ENCODE measurements at places on chromosomes 3 and 15.

DNA sequence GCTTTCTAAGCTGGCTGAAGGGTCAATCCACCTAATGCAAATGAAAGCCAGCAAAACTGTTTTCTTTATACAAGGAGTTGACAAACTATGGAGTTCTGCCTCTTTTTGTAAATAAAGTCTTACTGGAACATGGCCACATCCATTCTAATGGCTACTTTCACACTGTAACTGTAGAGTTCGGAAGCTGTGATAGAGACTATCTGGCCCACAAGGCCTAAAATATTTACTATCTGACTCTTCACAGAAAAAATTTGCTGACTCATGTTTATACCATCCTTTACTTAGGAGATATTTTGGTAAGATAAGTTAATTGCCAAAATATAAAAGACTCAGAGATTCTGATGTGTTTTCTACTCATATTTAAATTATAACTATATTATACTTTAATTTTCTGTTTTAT is 93.7 kb upstream of the GK5 start:
- no peak for DNase-seq

GRCh38 chr3:61354604-61355003 is 103.4 kb upstream of the FHIT start:
- DNase-seq = no peak

- DNase-seq = no peak
Measured at GRCh38 chr15:72156928-72157327, 38.7 kb downstream of the SENP8 start.

DNA sequence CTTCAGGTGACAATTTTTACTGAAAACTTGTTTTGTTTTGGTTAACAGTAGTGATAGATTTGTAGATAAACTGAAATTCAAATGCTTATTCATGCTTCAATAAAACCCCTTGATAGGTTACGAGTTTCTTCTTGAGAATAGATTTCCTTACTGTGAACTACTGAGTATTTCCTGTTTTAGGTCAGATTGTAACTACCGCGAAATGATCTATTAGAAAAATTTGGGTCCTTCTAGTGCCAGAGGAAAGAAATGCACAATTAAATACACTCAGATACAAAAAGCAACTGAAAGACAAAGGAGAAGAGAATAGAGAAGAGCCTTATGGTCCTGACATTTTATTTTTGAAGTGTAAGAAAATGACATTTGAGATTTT is 251.7 kb upstream of the TBL1XR1 start:
- DNase-seq = no peak

DNA sequence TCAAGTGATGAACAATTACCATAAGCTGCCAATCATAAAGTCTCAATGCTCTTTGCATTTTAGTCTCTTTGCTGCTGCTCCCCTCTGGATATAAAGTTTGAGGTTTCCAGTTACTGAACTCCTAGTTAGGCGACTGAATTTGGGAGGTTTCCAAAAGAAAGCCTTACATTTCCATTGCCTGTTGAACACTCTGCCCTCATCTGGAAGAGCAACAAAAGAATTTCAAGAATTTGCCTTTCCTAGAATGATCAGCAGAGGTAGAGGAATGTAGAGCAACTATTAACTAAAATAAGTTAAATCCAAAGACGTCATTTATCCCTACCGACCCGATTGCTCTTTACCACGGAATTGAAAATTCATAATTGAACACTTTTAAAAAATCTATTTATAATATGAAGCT is 53.4 kb upstream of the PRICKLE2 start:
- DNase-seq = no peak

GRCh38 chr3:21893242-21893641 is 142.2 kb upstream of the ZNF385D start:
- no peak for DNase-seq

DNA sequence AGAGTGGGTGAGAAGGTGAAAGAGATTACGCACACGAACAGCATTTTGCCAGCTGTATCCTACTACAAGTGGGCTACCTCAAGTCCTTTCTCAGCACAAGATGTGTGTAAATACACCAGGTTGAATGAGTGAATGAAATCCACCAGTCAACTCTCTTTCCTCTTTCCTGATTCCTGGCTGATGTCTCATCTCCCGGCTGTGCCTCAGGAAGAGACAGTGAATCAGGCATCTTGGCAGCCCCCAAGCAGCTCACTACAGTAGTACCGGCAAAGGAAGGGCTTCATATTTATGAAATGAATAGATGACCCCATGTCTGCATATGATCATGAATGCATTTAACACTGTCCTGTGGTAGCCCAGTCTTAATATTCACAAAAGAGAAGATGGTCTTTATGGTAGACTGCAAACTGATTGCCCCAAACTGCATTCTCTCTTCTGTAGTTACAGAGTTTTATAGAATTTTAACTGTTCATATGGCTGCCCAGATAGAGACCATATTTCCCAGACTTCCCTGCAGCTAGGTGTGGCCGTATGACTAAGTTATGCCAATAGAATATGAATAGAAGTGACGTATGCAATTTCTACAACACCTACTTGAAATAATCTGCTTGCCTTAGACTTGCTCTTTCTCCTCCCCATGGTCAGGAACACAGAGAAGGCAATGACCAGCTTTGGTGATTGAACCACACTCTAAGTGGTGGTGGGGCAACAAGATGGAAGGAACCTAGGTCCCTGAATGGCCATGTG is 22.7 kb downstream of the MGLL start:
- no peak for DNase-seq

- DNase-seq = no peak
Measured at GRCh38 chr3:58073301-58074108, 65.3 kb downstream of the FLNB start.

GRCh38 chr3:123997543-123997942 is 5.6 kb upstream of the ROPN1 start:
- DNase-seq = no peak

GRCh38 chr3:169146866-169147237 is 516.7 kb downstream of the MECOM start:
- no peak for DNase-seq

DNA sequence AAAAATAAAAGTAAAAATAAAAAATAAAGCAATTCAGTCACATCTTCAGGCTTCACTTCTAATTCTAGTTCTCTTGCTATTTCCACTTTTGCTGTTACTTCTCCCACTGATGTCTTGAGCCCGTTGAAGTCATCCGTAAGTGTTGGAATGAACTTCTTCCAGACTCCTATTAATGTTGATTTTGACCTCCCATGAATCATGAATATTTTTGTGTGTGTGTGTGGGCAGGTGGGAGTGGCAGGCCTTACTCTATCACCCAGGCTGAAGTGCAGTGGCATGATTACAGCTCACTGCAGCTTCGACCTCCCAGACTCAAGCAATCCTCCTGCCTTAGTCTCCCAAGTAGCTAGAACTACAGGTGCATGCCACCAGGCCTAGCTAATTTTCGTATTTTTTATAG is 10.7 kb downstream of the USP4 start:
- no peak for DNase-seq

DNA sequence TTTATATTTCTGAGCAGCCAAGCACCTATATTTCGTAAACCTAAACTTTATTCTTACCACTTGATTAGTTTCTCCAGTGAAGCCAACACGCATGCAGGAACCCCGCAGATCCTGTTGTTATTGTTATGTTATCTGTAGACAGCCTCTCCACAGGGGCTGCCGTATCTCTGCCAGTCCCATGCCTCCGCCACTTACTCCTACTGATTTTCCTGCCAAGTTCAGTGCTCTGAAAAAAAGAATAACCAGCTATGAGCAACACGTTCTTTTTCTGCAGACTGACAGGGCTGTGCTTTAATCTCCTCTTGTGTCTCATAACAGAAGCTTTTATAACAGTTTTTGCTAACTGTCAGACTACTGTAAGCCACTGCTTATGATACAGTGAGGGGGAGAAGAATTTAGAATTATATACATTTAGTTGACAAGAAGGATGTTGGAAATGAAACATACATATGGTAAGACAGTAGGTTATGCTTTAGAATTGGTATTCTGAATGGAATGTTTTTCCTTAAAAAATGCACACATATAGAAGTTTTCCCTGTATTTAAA is 347.4 kb downstream of the SI start:
- no peak for DNase-seq

DNA sequence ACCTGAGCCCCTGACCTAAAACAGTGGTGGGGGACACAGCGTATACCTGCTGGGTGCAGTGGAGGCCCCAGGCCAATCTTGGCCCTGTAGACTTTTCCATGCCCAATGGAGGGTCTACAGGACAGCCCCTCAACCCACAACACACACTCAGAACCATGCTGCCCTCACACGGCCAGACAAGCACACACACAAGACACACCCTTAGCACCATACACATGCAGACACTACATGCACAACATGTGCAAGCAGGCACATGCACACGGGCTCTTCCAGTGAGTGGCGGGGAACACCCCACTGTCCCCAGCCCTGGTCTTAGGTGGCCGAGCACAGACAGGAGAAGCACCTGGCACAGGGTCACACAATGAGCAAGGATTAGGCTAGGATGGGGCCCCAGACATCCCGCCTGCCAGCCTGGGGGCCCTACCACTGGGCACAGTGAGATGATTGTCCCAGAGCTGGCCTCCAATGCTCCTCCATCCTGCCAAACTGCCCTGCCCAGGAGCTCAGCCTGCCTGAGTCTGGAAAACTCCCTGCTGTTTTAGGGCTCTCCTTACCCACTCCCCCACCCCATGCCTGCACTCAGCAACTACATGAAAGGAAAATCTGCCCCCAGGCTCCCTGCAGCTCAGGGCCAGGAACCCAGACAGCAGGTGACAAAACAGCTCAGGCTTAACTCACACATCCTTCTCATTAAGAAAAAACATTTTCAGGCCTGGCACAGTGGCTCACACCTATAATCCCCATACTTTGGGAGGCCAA is 15.8 kb downstream of the IQSEC1 start:
- no peak for DNase-seq

DNA sequence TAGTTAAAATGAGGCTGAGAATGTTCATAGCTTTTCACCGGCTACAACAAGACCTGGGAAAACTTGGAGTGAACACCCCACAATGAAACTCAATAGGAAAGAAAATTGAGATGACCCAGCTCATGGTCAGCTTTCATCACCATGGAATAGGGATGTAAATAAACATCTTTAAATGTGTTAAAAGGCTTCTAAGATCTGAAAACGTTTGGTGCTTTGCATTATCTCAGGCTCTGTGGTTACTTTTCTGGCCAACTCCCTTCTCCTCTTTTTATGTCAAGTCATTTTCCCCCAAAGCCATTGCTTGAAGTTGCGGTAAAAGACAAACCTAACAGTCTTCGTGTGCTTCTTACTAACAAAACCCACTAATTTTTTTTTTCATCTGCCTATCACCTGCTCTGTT is 195.8 kb downstream of the MECOM start:
- DNase-seq = no peak

DNA sequence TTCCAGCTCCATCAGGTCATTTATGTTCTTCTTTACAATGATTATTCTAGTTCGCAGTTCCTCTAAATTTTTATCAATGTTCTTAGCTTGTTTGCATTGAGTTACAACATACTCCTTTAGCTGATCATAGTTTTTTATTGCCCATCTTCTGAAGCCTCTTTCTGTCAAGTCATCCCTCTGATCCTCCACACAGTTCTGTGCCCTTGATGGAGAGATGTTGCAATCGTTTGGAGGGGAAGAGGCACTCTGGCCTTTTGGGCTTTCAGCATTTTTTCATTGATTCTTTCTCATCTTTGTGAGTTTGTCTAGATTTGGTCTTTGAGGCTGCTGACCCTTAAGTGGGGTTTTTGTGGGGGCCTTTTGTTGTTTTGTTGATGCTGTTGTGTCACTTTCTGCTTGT is 234.6 kb upstream of the CBLB start:
- no peak for DNase-seq

DNA sequence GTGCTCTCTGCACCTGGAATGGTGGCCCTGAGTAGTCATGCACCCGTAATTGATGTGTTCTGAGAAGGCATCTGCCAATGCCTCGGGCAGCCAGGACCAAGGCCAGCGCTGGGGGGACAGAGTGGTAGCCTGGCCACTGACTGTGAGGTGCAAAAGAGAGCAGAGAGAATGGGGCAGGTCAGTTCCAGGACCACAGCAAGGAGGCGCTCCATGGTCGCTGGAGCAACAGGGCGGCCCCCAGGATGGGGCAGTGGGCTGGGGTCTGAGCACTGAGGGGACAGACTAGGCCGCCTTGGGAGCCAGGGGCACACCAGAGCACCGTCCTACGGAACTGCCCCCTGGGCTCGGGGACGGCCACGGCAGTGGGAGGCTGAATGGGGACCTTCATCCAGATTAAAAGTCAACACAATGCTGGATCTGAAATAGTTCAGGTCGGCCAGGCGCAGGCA is 48.3 kb upstream of the IQSEC1 start:
- DNase-seq = no peak

DNA sequence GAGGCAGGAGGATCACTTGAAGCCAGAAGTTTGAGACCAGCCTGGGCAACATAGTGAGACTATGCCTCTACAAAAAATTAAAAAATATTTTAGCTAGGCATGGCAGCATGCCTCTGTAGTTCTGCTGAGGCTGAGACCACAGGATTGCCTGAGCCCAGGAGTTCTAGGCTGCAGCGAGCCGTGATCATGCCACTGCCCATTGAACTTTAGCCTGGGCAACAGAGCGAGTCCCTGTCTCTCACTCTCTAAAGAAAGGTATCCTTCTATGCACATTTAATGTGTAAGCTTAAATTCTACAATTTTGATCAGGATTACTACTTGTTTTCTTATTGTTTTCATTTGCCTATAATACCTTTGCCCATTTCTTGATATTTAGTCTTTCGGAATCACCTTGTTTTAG is 26.8 kb downstream of the GALK2 start:
- DNase-seq = no peak

DNA sequence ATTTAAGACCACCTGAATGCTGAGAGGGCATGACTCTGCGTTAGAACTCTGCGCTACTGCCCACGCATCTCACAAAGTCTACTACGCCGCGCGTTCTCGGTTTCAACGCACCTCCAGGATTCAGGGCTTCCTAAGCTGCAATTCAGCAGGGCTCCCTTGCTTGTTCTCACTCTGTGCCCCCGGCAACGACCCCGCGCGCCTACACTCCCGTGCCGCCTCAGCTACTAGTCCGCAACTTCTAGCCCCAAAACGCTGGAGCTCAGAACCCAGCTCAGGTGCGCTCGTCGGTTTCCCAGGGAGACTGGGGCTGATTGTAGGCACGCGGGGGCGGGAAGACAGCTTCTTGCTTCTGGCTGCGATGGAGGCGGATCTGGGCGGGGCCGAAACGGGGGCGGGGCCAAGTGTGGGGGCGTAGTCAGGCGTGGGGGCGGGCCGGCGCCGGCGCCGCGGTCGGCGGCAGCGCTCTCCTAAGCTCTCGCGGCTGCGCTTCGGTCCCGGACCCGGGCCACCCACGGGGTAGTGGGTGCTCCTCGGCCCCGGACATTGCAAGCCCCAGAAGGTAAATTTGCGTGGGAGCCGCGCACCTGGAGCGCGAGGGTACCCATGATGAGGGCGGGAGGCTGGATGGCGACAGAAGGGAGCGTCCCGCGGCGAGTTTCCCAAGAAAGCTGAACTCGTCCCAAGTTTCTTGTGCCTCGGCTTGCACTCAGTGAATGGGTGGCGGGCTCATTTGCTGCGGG is at the start of gene ARHGEF26:
ARHGEF26 (plus strand) TSS at position 430 of the 740 bp plus-strand sequence. CDS start 603 bp downstream, outside the sequence.
- DNase-seq = no peak

Data from Panc1 (cell line).